ENCODE measurements at places on chromosomes 4 and X. TPM values are rescaled to one million over a fixed set of nuclear protein-coding genes. Genes with fewer than 3 reads are reported as not detected.

DNA sequence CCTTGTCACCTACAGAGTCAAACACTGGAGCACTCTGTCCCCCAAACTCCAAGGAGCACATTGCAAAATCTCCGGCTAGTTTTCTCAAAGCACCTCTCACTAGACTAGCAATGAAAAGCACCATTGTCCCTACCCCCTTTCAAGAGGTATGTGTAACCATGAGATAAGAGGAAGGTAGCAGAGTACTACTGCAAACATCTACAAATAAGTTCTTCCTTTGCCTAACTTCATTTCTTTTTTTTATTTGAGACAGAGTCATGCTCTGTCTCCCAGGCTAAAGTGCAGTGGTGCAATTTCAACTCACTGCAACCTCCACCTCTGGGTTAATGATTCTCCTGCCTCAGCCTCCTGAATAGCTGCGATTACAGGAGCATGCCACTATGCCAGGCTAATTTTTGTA lies 17.7 kb downstream of the PPP4R3C start:
- no peak for DNase-seq

GRCh38 chr4:112978691-112979472 lies 70.6 kb upstream of the ANK2 start:
- no peak for DNase-seq

GRCh38 chr4:1753294-1753696 lies 32.0 kb downstream of the TACC3 start:
- DNase-seq, result no peak

DNA sequence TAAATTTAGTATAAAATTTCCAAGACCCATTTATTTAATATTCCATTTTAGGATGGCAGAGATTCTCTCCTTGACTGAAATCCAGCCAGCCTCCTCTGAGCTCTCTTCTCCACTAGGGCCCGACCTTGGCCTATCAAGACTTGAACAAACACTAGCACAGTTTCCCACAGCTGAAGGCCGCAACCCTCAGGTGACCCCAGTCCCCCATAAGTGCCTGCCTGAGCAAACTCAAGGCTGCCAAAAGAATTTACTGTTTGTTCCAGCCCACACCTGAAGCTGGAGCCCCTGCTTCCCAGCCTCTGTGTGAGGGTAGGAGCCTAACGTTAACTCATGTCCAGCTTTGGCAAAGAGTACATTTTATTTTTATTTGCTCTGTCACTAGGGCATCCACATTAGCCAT lies 629.0 kb upstream of the ZFP42 start:
- no peak for DNase-seq

- no peak for DNase-seq
These were observed 53.8 kb downstream of the ARHGAP6 start for GRCh38 chrX:11611965-11612364.

DNA sequence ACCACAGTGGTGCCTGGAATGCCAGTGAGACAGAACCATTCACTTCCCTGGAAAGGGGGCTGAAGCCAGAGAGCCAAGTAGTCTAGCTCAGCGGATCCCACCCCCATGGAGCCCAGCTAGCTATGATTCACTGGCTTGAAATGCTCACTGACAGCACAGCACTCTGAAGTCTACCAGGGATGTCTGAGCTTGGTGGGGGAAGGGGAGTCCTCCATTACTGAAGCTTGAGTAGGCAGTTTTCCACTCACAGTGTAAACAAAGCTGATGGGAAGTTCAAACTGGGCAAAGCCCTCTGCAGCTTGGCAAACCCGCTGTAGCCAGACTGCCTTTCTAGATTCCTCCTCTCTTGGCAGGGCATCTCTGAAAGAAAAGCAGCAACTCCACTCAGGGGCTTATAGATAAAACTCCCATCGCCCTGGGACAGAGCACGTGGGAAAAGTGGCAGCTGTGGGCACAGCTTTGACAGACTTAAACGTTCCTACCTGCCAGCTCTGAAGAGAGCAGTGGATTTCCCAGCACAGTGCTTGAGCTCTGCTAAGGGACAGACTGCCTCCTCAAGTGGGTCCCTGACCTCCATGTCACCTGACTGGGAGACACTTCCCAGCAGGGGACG lies 32.0 kb downstream of the NAP1L2 start:
- no peak for DNase-seq

GRCh38 chrX:113009029-113009428 lies 168.4 kb upstream of the AMOT start:
- no peak for DNase-seq

GRCh38 chr4:145487631-145488030 lies 6.0 kb downstream of the SMAD1 start:
- no peak for DNase-seq

DNA sequence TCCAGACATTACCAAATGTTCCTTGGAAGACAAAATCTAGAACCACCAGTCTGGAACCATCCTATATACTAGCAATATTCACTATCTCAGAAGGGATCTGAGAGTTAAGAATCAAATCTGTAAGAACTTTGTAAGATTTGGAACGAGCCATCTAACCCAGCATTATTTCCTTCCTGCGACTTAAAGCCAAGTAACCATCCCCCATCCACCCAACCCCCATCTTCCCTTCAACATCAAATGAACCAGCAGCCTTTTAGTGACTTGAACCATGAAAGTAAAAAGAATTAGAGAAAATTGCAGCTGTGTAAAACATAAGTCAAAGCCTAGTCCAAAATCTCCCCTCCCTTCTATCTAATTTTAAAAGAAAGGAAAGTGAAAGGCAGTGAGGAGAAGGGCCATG lies 15.6 kb downstream of the RBM47 start:
- DNase-seq, result no peak

- no peak for DNase-seq
These were observed 6.1 kb downstream of the ENOX2 start for GRCh38 chrX:130896802-130897501.

DNA sequence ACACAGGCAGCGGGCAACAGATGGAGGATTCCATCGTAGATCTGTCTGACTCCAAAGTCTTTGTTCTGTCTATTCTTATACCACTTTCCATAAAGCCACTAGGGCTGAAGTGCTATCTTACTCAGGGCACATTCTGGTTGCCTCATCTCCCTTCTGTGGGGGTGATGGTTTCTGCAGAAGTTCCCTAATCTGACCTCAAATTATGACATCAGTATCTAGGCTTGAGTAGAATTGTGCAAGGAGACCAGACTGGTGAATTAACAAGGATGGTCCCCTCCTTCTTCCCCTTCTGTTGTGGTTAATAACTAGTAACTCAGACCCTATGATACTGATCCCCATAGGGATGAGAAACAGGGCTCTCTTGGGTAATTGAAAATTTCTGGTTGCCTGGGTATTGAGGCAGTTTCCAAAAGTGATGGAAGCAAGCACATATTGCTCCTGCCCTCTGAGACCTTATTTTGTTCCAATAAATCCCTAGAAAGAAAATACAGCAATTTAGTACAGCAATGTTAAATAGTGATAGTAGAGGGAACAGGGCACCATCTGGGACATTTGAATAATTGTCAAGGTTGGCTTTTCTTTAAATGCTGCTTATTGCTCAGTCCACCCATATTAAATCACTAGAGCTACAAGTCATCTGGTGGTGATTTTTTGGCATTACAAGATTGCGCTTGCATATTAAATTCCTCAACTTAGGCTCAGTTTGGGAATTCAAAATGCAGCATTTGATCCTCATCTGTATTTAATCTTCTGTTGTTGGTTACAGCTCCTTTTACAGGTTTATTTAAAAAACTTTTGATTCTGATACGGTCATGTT lies 57.3 kb upstream of the AP1S2 start:
- DNase-seq, result no peak

DNA sequence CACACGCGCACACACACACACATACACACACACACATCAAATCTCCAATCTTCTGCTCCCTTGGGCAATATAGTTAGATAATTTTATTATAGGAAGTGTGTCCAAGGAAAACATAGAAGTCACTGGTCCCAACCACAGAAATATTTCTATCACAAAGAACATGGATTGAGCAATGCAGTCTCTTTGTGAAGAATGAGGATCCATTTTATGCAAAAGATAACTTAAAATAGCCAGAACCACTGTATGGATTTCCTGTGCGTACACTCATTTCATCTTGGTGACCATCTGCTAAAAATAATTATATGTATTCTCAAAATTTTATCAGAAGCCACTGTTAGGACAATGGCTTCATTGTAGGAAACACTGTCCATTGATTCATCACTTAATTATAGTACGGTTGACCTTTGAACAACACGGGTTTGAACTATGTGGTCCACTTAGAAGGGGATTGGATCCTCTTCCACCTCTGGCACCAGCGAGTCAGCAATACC lies 169.6 kb upstream of the MXRA5 start:
- no peak for DNase-seq

DNA sequence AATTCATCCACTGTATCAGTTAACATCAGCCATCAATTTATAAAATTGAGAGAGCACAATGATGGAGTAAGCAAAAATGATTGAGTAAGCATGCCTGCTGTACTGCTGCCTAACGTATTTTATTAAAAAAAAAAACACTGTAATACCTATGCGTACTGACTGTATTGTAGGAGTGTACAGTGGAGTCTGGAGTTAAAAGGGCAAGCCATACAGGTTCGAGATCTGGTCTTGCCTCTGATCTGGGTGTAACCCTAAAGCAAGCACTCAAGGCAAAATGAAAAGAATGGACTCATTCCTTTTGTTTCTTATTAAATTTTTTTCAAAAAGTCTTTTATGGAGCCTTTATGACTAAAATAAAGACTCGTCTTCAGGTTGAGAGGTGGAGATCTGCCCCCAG lies 894.2 kb upstream of the INTU start:
- no peak for DNase-seq

GRCh38 chr4:141158219-141158618 lies 24.9 kb upstream of the RNF150 start:
- no peak for DNase-seq

- DNase-seq, result no peak
These were observed 62.8 kb downstream of the SHISA3 start for GRCh38 chr4:42460043-42460442.

- DNase-seq, result no peak
These were observed 56.1 kb downstream of the MAGEB17 start for GRCh38 chrX:16223385-16223784.

- no peak for DNase-seq
These were observed 78.7 kb downstream of the WDFY3 start for GRCh38 chr4:84887824-84888223.

- DNase-seq, result no peak
These were observed 72.0 kb upstream of the MSX1 start for GRCh38 chr4:4787421-4787820.

GRCh38 chr4:78661921-78662521 lies 110.5 kb downstream of the ANXA3 start:
- no peak for DNase-seq

- no peak for DNase-seq
These were observed 139.7 kb downstream of the PACRGL start for GRCh38 chr4:20839957-20840356.

DNA sequence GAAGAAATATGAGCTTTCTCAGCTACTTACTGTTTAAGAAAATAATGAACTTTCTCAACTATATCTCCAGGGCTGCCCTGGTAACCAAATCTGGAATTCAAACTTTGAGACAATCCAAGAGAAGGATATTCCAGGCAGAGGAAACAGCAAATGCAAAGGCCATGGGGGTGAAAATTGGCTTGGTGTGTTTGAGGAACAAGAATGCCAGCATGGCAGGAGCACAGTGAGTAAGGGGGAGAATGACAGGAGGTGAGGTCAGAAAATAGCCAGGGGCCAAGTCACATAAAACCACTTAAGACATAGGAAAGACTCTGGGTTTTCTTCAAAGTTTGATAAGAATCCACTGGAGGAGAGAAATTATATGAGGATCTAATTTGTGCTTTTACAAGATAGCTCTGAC lies 27.2 kb upstream of the BTC start:
- no peak for DNase-seq

GRCh38 chr4:158169931-158170690 lies 2.7 kb downstream of the GASK1B start:
- DNase-seq, result no peak

DNA sequence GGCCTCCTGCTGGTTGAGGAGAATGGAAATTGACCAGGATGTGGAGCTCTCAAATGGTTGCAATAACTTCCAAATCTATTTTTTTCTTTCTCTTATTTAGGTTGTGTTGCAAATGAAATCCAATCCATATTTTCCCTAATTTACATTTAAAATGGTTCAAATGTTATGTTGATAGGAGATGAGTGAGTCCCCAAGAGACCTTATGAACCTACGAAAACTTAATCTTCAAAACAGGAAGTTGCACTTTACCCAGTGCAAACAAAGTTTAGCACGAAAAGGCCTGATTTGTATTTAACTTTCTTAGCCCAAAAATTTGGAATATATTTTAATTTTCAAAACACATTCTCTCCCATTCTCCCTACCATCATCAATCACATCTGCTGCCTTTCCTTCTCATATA lies 59.3 kb upstream of the NDP start:
- no peak for DNase-seq

- DNase-seq, result no peak
These were observed 123.4 kb downstream of the SPCS3 start for GRCh38 chr4:176443117-176443516.

- DNase-seq, result no peak
These were observed 605.9 kb upstream of the DIPK2B start for GRCh38 chrX:45806410-45807121.

DNA sequence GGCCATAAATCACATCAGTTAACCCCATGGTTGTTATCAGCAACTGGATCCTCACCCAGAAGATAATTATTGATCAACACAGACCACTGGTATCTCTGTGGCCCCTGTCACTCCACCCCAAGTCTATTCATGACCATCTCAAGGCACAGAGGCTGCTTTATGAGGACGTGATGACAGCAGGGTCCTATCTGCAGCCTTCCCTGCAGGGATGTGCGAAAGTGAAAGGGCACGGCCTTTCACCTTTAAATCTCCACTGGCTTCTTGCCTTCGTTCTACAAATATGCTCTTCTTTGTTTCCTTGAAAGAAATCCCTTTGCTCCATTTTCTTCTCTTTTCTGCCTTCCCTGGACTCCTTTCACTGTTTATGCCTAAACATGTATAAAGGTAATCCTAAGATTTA lies 170.6 kb upstream of the EDNRA start:
- no peak for DNase-seq

- no peak for DNase-seq
These were observed 137.4 kb upstream of the ARSJ start for GRCh38 chr4:114116861-114117260.

DNA sequence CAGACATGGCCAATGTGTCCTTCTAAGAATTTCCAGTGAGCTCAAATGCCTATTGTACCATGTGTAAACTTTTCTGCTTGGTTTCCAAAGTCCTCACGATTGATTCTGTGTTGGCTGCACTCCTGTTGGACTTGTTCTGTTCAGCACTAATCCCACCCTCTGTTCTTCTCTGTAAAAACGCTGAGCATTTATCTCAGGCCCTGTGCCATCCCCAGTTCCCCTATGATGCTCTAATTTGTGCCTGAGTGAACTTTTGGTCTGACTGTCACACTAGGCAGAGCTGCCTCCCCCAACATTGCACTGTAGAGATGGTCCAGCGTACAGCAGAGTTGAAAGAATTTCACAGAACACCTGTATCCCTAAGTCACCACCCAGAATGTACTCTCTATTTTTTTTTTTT lies 76.1 kb upstream of the STS start:
- DNase-seq, result no peak

The FRMD7 gene
- total RNA-seq, result not detected

The CXCL11 gene
- total RNA-seq, result 0.41 TPM

The MAGEA2B gene
- total RNA-seq, result not detected

The TMSB15C gene
- 2.8 TPM for total RNA-seq

The NSD2 gene
- total RNA-seq, result 60.0 TPM

The XPNPEP2 gene
- total RNA-seq, result 2.9 TPM

The GYPB gene
- total RNA-seq, result not detected

The HOPX gene
- total RNA-seq, result 291 TPM

The MAP7D2 gene
- total RNA-seq, result 1.5 TPM

The SULT1E1 gene
- 7.7 TPM for total RNA-seq

The XG gene
- total RNA-seq, result 1.6 TPM

Measured in left lung (tissue), 14 donors.